ENCODE measurements at places on chromosomes 3 and 15.

- peak; percentile 36 for DNase-seq
These were observed 619 bp downstream of the TTBK2 start for GRCh38 chr15:42919799-42920518.

- no peak for DNase-seq
These were observed 119.4 kb downstream of the ATP10A start for GRCh38 chr15:25743548-25744275.

- no peak for DNase-seq
These were observed 163.4 kb upstream of the IGF1R start for GRCh38 chr15:98484914-98485313.

DNA sequence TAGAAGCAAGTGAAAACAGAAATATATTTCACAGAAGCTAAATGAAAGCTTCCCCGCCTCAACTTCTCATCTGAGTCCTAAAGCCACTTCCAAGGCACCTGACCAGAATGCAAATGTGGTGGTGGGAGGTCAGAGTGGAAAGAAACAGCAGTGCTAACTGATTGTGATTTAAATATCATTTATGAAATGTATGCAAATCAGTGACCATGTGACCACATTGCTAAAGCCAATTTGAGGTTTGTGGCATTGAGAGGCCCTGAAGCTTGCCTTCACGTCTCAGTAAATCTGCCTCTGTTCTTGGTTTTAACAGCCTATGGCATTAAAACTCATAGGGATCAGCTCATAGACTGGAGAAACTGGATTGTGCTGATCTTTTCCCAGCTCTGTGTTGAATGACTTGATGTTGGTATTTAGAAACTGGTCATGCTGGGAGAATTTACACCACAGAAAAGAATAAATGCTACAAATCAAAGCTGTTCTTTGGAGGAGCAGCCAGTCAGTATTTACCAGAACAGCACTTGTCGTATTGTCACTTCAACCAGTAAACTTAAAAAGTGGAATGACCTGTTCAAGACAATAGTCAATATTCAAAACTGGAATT is 481.4 kb upstream of the ALCAM start:
- DNase-seq, result no peak

DNA sequence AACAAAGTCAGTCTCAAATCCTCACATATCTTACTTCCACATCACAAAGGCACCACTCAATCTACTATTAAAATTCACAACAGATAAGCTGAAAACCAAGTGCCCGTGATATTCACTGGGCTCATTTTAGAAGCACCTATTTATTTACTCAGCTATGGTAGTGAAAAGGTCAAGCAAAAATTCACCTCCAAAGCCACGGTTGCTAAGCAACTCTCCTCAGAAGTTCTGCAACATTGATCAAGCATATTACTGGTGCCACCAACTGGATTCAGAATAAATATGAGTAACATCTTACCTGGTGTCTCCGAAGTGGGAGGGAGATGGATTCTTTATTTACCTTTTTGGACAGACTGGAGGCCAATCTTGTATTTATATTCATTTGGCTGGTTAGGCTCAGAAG is 714.8 kb downstream of the FHIT start:
- no peak for DNase-seq

DNA sequence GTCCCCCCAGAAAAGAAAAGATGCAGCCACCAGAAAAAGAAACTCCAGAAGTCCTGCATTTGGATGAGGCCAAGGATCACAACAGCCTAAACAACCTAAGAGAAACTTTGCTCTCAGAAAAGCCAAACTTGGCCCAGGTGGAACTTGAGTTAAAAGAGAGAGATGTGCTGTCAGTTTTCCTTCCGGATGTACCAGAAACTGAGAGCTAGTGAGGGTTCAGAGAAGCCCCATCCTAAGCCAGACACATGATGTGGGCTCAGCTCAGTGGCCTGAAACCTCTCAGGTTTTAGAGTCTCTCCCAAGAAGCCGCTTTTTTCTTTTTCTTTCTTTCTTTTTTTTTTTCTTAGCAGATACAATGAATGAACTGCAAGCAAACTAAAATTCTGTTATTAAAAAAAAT is 7.8 kb downstream of the SLC51B start:
- DNase-seq, result no peak

GRCh38 chr15:45743426-45744235 is 108.8 kb downstream of the SQOR start:
- DNase-seq, result no peak

GRCh38 chr15:75929799-75930565 is 26.3 kb downstream of the FBXO22 start:
- no peak for DNase-seq

GRCh38 chr3:196981657-196982056 is 13.0 kb upstream of the PIGZ start:
- DNase-seq, result no peak

DNA sequence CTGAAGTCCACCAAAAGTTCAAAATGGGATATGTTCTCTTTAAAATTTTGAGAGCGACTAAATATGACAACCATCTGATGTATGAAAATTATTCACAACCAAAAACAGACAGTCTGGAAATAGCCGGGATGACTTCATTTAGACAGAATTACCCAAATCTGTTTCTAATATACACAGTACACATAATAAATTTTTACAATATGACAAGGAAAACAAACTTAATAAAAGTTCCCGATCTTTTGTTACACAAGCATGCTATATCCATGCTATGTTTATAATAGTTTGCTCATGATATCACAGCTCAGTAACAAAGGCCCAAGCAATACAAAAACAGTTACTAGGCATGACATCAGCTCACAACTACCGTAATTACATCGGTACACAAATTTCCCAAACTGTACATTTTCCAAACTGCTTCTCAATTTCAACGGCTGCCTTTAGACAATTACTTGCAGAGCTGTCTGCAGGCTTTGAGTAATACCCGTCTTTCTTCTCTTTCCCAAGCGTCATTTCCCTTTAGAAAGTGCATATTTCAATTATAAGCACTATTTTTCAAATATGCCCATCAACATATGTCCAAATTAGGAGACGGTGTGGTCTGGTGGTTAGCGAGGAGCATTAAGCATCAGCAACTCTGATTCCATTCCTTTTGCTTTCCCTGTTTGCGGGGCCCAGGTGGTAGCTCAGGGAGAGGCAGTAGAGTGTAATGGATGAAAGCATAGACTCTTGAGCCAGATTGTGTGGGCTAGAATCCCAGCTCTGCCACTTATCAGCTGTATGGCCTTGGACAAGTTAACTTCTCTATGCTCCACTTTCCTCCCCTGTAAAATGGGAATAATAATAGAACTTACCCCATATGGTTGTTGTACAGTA is 481.2 kb downstream of the FOXP1 start:
- no peak for DNase-seq

DNA sequence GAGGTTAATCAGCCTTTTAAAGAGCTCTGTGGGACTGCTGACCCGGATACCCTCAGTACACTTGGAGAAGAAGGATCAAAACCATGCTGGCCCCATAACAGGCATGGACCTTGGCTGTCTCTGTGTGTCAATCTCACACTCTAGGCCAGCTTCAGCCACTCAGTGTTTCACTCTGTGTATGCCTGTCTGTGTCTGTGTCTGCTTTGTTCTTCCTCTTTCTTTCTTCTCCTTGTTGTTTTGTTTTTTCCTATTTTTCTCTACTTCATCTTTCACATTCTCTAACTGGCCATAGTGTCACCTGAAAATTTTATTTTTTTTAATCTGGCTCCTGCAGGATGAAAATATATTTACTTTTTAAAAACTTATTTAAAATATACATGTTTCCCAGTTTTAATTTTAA is 51.1 kb downstream of the SERP1 start:
- DNase-seq, result no peak

- DNase-seq, result no peak
These were observed 1.3 kb downstream of the ADAM10 start for GRCh38 chr15:58748040-58748851.

DNA sequence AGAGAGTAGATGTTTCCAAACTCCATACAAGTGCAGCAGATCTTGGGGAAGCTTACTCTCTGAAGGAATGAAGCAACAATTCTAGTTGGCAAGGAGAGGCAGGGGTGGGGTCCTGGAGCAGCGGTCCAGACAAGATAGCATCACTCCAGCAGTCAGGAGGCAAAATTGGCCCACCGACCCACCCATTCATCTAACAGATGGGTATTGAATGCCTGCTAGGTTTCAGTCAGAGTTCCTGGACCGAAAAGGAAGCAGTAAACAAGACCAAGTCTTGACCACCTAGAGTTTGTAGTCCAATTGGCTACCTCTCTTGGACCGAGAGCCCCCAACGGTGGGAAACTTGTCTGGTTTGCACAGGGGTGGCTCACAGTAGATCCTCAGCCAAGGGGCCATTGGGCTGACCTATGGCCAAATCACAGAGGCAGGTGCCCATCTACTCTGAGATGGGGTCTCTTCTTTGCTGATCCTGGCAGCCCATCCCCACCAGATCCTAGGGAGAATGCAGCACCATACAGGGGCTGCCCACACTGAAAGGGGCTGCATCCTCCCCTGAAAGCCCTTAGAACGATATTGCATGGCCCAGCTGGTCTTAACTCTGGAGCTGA is 74.3 kb downstream of the CORO2B start:
- DNase-seq, result no peak

DNA sequence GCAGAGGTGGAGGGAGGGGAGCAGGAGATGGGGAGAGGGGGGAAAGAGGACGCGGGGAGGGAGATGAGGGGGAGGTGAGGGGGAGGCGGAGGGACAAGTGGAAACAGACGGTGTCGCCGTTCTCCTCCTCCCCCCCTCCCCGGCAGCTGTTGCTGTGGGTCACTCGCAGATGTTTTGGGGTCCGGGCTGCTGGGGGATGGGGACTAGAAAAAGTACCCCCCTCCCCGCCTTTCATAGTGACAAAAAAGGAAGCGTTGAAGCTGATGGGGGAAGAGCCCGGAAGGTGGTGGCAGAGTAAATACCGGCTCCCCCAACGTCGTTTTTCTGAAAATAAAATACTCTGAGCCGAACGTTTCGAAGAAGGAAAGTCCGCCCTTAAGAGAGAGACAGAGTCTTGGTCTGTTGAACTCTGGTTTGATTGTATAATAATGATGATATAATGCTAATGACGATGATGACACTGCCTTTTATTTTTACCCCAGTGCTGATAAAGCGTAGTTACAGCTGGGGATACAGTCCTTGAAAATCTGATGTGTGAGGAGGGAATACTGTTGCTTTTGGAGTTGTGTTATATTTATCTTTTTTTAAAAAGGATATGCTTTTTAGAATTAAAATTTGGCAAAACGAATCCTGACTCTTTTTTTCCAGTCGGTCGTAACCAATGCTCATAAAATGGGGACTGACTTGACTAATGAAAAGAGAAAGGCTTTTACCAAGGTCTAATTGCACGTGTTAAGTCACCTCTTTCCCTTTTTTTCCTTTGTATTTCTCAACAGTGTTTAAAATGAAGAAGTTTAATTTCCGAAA is 993 bp downstream of the STXBP5L start:
- DNase-seq, result no peak

GRCh38 chr15:43420435-43420834 is 49.5 kb downstream of the TUBGCP4 start:
- no peak for DNase-seq

DNA sequence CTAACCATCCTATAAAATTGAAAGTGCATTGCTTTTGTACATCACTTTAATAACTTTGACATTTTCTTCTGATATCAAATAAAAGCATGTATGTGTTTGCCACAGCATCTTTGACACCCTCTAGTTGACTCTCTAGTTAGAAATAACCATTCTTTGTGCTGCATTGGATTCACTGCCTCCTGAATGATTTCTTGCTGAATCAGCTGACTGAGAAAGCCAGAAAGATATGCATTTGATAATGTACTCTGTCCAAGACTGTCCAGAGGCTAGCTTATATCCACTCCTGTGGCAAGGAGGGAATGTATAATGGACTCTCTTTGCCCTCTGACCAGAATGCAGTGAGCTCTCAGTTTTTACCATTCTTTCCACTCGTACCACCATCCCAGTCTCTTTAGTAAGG is 6.2 kb downstream of the RAB11A start:
- no peak for DNase-seq

DNA sequence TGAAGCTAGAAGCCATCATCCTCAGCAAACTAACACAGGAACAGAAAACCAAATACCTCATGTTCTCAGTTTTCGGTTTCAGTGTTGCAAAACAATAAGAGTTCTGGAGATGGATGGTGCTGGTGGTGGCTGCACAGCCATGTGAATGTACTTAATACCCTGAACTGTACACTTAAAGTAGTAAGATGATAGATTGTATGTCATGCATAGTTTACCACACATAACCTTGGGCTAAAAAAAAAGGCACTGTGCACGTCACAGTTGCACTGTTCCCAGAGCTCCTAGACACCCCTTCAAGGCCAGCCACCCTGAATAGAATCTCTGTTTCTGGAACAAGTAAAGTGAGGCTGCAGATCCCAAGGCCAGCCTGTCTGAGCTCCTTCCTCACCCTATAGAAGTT is 243.3 kb upstream of the IGF1R start:
- DNase-seq, result no peak

GRCh38 chr3:152211655-152212054 is 57.1 kb upstream of the MBNL1 start:
- no peak for DNase-seq

DNA sequence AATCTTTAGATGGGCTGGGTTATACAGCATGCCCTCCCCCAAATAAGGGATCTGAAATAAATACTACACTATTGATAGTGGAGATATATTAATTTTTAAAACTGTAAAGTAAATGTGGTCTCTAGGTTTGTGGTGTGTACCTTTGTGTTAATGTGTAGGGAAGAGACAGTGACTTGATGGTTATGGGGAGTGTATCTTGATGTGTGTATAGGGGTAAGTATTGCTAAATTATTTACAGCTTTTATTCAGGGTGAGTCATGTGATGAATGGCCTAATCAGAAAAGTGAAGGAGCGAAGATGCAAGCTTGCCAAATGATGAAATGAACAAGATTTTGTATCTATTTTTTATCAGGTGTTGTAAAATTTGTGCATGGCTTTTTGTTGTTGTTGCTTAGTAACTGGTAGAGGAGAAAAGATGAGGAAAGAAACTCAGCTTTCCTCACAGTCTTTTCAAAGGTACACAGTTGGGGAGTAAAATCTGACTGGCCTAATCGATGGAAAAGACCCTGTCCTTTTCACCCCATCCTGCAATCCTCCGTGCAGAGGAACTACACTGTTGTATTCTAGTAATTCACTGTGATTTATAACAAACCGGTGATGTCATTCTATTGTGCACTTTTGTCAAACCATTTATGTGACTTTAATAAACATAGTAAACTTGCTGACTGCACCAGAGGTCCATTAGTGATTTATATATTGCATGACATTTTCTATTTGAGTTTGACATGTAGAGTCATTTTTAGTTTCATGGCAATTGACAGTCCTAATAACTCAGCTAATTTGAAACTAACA is 17.7 kb downstream of the FEM1B start:
- DNase-seq, result no peak

GRCh38 chr3:129121792-129122411 is at the start of gene RAB43:
TSS of gene RAB43 (minus strand) at chr3:129121804. CDS start at chr3:129121489, 315 bp downstream.
- peak; percentile 91 for DNase-seq
